ENCODE measurements at places on chromosomes 1 and 21. TPM values are rescaled to one million over a fixed set of nuclear protein-coding genes. Genes with fewer than 3 reads are reported as not detected.

GRCh38 chr1:237250055-237250454, 208.1 kb downstream of the RYR2 start:
- no peak for DNase-seq

DNA sequence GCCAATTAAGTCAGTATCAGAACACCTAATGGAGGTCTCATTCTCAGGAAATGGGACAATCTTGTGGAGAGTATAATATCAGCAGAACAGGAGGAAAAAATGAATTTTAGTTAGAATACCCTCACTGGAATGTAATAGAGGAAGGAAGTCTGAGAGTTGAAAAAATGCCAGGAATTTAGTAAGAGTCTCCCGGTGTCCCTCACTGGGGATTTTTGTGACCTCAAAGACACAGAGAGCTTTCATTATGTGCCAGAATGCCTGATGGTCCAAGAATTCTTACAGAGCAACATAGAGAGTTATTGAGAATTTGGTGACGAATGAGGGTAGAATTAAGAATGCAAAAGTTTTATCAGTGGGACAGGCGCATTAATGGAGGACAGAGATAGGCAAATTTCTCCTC, 443.5 kb upstream of the B3GALT2 start:
- DNase-seq = no peak

Gene PANK4
- 34.4 TPM for total RNA-seq

DNA sequence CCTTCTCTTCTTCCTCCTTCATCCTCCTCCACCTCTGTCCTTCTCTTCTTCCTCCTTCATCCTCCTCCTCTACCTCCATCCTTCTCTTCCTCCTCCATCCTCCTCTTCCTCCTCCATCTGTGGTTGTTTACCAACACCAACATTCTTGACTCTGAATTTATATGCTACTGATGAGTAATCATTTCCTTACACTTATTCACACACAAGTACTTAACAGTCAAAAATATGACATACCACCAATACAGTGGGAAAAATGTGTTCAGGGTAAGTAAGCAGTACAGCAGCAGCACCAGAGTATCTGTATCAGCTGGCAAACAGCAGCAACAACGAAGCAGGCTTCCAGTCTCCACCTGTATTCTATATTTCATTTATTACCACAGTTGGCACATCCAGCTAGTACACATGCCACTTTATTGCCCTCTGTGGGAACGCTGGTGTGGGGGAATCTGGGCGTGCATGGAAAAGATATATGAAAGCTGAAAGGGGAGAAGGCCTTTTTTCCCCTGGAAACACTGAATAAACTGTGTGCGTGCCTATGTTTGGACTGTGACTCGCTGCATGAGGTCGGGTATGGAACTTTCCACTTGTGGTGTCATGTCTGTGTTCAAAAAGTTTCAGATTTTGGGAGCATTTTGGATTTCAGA, 16.0 kb downstream of the ADSS2 start:
- DNase-seq = no peak

DNA sequence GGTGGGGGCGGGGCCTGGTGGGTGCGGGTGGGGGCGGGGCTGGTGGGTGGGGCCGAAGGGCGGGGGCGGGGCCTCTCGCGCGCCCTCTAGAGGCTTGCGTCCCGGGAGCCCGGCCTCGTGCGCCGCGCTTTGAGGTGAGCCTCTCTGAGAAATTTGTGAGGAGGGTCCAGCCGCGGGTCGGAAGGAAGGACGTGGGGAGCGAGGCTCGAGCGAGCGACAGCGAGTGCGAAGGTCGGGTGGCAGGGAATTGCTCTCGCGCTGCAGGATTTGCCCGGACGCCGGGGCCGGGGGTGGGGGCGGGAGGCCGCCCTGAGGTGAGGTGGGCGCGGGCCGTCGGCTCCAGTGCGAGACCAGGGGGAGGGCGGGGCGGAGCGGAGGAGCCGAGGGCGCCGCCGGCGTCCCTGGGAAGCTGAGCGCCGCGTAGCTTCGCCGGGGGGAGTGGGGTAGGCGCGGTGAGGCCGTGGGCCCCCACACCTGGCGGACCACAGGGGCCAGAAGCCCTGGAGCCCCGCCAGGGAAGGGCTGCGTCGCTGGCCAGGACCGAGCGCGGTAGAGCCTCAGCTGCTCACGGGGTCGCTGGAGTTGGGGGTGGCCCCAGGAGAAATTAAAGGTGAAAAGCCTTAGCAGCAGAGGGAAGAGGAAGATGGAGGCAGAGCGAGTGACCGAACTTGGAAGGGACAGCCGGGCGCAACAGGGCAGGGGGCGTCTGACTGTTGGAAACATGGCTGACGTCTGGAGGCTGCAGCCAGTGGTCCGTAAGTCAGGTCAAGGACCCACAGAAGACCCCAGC, 754 bp upstream of the LSS start:
- DNase-seq = no peak

DNA sequence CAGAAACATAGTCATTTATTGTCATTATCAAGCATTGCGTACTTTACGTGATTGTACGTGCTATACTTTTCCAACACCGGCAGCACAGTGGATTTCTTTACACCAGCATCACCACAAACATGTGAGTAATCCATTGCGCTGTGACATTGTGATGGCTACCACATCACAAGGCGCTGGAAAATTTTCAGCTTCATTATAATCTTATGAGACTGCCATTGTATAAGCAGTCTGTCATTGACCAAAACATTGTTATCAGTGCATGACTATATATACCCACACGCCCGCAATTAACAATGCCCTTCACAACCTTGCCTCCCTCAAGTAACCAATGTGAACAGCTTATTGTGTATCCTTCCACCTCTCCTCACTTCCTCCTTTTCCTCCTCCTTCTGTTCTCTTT, 137.6 kb downstream of the ZZZ3 start:
- DNase-seq = no peak

Gene TNNI3K
- total RNA-seq = not detected

Gene ITGB2
- 1.1 TPM for total RNA-seq

Gene SELP
- not detected for total RNA-seq

- no peak for DNase-seq
These were observed at the start of gene FHAD1 for GRCh38 chr1:15246960-15247614. Gene FHAD1, plus strand, starts transcription at chr1:15247223. Its CDS starts 4,562 bp downstream, at chr1:15251785.

- no peak for DNase-seq
These were observed 1807.8 kb downstream of the BRINP3 start for GRCh38 chr1:188669728-188670382.

DNA sequence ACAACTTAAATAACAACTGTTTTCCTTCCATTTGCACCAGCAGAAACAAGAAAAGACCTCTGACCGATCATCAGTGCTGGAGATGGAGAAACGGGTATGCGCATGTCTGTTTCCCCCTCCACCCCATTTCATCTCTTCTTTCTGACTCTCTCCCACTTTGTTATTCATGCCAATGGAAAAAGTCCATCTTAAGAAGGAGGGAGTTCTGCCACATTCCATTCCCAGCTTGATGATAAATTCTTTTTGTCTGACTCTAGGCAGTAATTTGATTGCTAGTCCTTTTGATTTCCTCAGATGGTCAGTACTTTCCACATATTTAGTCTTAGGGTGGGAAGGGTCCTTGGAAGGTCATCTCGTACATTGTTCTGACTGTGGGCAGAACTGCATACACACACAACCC, 142.5 kb downstream of the SYT2 start:
- no peak for DNase-seq

- no peak for DNase-seq
These were observed 99.1 kb downstream of the MT1HL1 start for GRCh38 chr1:236904892-236905741.

DNA sequence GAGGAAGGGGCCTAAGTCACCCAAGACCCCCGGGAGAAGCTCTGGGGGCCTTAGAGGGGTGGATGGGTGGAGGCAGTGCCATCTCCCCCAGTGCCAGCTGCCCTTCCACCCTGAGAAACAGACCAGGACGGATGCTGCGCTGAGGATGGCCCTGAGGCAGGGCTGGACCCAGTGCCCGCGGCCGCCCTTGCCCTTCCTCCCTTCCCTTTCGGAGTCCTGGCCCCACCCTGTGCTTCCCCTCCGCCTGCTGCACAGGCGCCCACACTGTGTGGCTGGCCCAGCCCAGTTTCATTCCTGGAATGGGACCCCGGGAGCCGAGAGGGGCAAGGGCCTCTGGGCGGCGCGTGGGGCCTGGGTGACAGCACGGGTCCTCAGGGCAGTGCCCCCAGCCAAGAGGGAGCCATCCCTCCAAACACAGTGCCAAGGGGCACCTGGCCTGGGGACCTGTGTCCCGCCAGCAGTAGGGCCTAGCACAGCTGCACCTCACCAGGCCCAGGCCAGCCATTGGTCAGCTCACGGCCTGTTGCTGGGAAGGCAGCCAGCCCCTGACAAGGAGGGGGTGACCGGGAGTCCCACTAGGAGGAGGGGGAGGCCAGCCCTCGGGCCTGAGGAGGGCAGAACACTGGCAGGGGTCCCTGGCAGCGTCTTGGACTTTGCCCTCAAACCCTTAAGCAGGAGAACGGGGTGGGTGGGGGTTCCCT, 13.4 kb upstream of the SKI start:
- DNase-seq = peak; percentile 83

Gene NR1I3
- total RNA-seq = not detected

GRCh38 chr1:222256058-222256457, 291.8 kb downstream of the HHIPL2 start:
- DNase-seq = no peak

DNA sequence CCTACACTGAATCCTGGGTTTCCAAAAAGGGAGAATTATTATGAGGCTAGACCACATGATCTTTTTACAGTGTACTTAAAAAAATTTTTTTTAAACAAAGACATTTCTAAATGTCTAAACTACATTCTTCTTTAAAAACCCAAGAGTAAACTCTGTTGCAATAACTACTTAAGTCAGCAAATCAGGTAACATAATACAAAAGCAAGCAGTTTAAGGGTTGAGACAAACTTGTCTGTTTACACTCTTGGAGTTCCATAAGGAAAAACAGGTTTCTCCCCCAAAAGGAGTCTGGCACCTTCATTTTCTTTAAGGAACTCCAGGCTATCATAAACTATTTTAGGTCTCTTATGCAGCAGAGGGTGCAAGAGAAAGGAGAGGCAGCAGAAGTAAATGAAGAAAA, 12.5 kb upstream of the ANKRD45 start:
- no peak for DNase-seq

DNA sequence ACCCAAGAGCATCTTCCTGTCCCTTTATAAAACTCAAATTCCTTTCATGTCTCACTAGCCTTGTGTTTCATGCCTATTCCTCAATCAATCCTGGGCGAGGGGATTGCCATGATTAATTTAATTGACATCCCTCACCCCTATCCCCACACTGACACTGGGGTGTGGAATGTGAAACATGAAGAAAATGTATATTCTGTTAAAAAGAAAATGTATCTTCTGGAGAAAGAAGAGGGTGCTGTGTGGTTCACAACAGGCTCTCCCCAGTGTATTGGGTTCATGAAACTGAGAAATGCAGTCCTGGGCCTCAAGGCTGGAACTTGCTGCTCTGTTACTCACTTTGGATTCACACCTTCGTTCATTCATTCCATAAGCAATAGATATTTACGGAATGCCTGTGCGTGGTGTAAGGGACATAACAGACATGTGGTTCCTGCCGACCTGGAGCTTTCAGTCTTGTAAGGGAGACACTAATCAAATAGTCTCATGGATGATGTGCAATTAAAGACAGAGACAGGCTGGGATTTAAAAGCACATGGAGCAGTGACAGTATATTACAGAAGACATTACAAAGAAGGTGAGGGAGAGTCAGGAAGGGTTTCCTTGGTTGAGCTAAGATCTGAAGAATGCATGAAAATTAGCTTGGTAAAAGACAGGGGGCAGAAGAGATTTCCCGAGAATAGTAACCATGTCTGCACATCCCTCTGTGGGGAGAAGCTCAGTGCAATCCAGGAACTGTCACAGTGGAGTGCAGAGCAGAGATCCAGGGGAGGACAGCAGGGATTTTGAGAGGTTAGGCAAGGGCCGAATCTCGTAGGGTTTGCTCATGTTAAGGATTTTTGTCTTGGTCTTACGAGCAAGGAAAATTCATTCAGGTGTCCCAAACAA, 32.1 kb downstream of the SERTAD4 start:
- DNase-seq = no peak

GRCh38 chr21:34073032-34073748, at the start of the genes MRPS6 and SLC5A3:
Gene MRPS6, plus strand, starts transcription at chr21:34073578. Its CDS starts 123 bp downstream, at chr21:34073701.
Gene SLC5A3, plus strand, starts transcription at chr21:34073578. Its CDS starts 21,621 bp downstream, at chr21:34095199.
- DNase-seq = peak; percentile 93

- DNase-seq = peak; percentile 83
These were observed 1.6 kb downstream of the COL6A2 start for GRCh38 chr21:46099476-46099875.

DNA sequence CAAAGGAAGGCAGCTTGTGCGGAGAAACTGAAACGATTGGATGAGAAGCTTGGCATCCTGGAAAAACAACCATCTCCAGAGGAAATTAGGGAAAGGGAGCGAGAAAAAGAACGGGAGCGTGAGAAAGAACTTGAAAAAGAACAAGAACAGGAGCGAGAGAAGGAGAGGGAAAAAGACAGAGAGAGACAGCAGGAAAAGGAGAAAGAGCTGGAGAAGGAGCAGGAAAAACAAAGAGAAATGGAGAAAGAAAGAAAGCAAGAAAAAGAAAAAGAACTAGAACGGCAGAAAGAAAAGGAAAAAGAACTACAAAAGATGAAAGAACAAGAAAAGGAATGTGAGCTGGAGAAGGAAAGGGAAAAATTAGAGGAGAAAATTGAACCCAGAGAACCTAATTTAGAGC, 47.2 kb downstream of the PRRC2C start:
- DNase-seq = no peak

Gene FCGR3B
- total RNA-seq = not detected

GRCh38 chr1:190679044-190679443, 201.4 kb upstream of the BRINP3 start:
- no peak for DNase-seq

Gene DHX9
- total RNA-seq = 137 TPM

DNA sequence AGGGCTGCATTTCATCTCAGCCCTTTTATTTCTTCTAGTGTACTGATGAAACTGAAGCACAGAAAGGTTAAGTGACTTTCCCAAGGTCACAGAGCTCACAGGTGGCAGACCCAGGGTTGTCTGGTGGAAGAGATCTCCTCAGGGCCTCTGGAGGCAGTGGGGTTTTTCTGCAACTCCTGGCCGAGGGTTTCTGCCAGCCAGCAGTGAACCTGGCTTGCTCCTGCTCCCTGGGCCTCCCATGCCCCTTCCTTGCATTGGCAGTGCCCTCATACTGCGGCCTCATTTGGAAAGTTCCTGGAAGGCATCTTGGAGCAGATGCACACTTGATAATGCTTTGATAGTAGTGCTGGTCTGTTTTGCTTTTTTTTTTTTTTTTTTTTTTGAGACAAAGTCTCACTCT, 7.7 kb downstream of the GALNT2 start:
- peak; percentile 23 for DNase-seq

DNA sequence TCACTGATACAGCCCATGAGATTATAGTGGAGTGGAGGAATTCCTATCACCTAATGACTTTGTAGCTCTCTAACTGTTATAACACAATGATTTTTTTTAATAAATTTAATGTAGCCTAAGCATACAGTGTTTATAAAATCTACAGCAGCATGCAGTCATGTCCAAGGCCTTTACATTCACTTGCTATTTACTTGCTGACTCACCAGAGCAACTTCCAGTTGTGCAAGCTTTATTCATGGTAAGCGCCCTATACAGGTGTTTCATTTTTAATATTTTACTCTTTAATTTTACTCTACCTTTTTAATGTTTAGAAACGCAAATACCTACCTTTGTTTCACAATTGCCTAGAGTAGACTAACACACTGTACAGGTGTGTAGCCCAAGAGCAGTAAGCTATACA, 1652.2 kb downstream of the BRINP3 start:
- DNase-seq = no peak

Gene OR2M3
- not detected for total RNA-seq

Gene ARHGAP29
- total RNA-seq = 187 TPM

GRCh38 chr1:119008483-119009311, 20.6 kb upstream of the TBX15 start:
- DNase-seq = no peak

Data from osteocyte (in vitro differentiated cells).